ENCODE measurements at places on chromosomes 2 and 18. TPM values are rescaled to one million over a fixed set of nuclear protein-coding genes. Genes with fewer than 3 reads are reported as not detected.

DNA sequence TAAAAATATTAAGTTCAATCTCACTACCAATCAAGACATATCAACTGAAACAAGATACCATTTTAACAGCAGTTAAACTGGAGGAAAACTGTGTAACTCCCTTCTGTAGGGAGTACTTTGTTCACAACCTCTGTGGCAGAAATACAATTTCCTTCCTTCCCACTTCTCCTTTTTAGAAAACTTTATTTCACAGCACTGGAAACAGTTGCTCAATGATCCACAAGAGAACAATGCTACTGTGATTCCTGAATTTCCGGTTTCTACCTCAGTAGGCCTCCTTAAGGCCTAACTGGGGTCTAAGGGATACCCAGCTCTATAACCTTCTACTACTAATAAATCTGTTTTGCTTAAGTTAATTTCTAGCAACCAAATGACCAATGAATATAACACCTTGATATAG lies 14.1 kb downstream of the TLK1 start:
- DNase-seq = no peak

DNA sequence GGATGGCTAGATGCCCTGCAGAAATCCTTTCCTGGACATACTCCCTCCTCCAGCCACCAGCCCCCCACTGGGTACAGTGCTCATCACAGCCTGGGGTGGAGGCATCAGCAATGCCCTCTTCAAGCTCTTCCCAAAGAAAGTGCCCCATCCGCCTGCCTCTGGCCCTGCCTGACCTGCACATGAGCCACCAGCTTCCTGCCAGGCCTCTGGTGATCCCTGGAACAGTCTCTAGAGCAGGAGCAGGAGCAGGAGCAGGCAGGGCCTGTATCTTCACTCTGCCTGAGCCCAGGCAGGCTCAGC lies 54.1 kb upstream of the CAB39 start:
- peak; percentile 71 for DNase-seq

- DNase-seq = no peak
Observed at GRCh38 chr2:2646433-2647051, 315.5 kb upstream of the MYT1L start.

- DNase-seq = no peak
Observed at GRCh38 chr18:12885500-12885899, 1.5 kb upstream of the PTPN2 start.

- no peak for DNase-seq
Observed at GRCh38 chr2:36203366-36203765, 152.2 kb upstream of the CRIM1 start.

RFX8 gene
- total RNA-seq = 0.38 TPM

- no peak for DNase-seq
Observed at GRCh38 chr18:8806798-8807487, 101.6 kb downstream of the MTCL1 start.

GRCh38 chr2:172460780-172461201 lies 33.4 kb downstream of the ITGA6 start:
- no peak for DNase-seq

GRCh38 chr2:217413193-217413592 lies 553.3 kb upstream of the TNP1 start:
- DNase-seq = no peak

GRCh38 chr2:37896319-37896718 lies 28.8 kb upstream of the RMDN2 start:
- DNase-seq = no peak

DNA sequence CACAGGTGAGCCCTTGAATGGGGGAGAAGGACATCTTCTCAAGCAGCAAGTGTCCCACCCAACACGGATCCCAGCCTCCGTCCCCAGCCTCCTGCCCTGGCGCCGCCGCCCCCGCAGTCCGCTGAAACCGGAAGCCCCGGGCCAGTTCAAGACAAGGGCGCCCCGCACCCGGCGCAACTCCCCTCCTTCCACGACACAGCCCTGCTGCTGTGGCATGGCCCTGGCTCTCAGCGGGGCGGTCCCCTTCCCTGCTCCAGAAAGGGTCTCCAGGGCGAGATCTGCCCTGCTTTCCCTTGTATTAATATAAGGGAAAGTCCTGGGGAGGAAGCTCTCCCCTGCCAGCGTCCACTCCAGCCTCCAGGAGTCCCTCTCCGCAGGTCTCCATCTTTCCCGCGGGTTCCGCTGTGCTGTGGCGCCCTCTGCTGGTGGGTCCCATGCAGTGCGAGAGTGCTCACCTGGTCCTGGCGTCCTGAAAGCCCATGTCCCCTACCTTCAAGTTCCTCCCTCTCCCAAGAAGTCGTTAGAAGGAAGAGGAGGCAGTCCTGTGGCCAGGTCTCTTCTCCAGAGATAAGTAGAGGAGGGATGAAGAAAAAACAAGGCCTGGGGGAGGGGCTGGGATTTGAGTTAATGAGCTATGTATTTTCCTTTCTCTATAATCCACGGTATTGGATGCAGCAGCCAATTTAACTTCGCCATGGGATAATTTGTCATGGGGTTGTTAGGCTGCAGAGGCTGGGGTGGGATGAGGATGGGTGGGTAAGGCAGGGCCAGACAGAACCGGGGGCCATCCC lies 176.0 kb downstream of the SMAD2 start:
- no peak for DNase-seq

GRCh38 chr2:27915191-27915590 lies 24.7 kb downstream of the BABAM2 start:
- DNase-seq = no peak

GRCh38 chr18:43589611-43590151 lies 312.4 kb upstream of the SYT4 start:
- peak; percentile 72 for DNase-seq

Data from posterior vena cava (tissue), 2 donors.